ENCODE measurements at places on chromosomes 4 and X.
A peak's percentile ranks its signal among the peaks of the same experiment; 100 is the strongest.

DNA sequence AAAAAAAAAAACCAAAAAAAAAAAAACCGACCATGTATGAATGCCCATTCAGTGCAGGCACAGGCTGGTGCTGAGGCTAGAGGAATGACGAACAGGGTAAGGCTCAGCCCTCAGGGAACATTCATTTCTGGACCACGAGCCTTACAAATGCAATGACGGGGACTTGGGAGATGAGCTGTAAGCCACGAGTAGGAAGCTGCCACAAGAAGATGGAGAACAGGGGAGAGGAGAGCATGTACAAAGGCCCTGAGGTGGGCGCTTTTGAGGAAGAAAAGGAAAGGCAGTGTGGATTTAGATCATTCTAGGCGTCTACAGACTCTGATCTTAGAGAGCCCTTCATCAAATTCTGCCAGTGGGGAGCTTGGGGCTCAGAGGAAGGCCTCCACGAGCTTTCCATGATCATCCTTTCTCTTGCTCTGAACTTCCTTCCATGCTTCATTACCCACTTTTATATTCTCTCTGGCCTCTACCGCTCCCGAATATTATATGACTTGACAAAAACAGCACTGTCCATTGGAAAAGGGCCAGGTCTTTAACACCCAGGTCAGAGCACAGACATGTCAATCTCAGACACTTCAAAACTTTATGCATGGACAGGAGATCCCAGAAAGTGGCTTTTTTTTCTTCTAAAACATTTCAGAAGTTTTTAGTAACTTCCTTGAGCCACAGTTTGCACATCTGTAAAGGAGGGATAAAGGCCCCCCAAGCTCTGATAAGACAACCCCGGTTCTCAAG is 3.3 kb upstream of the ZNF518B start:
- DNase-seq: no peak

DNA sequence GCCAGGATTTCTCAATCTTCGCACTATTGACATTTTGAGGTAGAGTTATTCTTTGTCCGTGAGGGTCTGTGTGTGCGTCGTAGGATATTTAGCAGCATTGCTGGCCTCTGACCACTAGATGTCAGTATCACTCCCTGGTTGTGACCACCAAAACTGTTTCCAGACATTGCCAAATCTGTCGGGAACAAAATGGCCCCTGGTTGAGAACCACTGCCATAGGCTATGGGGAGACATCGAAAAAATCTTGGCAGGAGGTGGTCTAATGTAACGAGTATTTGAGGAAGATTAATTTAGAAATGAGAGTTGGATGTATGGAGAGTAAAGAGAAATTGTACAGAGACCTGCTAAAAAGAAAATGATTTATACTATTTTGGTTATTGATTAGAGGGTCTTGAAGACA is 108.4 kb downstream of the DOCK11 start:
- peak; percentile 52 for DNase-seq

- DNase-seq: no peak
These were observed 77.9 kb upstream of the AADAT start for GRCh38 chr4:170167678-170168077.

GRCh38 chr4:31362756-31363155 is 642.6 kb downstream of the PCDH7 start:
- no peak for DNase-seq

- DNase-seq: no peak
These were observed 11.7 kb downstream of the XK start for GRCh38 chrX:37697169-37697760.

DNA sequence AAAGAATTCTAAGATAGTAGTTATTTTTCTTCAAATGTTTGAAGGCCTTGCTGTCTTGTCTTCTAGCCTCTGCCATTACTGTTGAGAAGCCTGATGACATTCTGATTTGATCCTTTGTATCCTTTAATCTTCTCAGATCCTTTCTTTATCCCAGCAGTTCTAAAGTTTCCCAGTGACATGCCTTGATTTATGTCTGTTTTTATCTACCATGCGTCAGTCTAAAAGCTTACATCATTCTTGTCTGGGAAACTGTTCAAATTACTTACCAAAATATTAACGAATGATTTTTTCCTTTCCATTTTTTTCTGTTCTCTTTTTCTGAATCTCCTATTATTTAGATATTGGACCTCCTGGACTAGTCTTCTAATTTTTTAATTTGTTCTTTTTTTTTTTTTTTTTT is 78.3 kb upstream of the HELT start:
- DNase-seq: no peak

DNA sequence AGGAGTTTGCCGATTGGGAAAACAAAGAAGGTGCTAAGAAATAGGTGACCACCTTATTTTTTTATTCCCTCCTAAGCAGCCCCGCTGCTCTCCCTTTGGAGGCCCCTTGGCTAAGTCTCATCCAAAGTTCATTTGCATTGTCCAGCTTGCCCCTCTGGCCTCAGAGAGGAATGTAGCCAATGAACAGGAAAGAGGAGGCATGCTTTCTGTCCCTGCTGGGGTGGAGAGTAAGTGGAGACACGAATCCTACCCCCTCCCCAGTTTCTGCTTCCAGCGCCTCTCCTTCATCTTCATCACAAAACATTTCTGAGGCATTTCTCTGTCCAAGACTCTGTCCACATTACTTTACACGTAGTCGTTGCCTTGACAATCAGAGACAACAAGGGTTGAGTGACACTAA is 38.7 kb downstream of the NLGN3 start:
- DNase-seq: no peak

DNA sequence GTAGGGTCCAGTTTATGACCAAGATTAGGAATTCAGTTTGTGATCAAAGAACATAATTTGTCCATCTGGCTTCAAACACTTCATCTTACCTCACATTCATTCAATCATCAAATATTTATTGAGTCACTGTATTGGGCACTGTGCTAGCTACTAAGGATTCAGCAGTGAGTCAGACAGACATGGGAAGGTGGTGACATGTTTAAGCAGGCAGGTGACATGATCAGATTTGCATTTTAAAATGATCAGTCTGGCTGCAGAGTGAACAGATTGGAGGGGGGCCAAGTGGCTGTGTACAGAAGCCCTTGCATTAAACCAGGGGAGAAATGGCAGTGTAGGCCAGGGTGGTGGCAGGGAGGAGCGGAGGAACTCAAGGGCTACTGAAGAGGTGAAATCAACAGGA is 25.1 kb upstream of the APLN start:
- no peak for DNase-seq

- DNase-seq: peak; percentile 66
These were observed 4.6 kb upstream of the KANTR start for GRCh38 chrX:53089224-53089842.

DNA sequence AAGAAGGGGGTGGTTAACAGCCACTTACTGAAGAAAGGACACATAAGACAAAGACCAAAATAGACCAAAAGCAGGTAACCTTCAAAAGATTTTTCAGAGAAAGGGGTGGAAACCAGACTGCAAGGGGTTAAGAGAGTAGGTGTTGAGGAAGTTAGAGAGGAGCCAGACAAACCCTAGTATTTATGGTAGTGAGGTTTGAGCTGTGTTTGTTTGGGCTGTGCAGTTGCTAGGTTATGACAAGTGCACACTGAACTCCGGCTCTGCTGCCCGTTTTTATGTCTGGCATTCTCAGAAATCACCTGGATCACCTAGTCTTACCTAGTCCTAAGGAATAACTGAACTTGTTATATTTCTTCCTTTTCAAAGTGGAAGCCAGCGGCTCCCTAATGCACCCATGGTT is 22.9 kb upstream of the G3BP2 start:
- DNase-seq: no peak

DNA sequence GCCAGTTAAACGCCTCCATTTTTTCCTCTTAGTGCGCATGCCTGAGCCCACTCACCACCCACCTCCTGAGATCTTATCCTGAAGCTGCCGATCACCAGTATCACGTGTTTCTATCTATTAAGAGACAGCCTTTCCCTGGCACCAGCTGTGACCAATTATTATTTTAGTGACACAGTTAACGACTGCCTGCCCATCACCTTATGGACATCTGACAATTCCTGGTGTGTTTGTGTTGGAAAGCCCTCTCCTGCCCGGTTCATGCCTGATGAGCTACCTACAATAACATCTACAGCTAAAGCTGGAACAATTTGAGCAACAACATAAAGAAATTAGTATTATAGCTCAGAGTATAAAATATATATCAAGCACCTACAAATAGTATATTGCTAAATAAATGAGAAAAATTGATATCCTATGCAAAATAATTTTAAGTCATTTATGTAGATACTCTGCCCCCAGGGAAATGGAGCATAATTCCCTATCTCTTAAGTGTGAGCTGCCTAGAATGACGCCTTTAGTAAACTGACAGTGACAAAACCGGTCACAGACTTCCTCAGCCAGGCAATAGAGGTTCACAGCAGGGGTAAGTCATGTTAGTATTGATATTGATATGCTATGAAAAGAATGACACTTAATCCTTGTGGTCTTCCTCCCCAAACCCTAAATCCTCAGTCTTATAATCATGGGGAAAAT is 862.2 kb downstream of the TRAM1L1 start:
- no peak for DNase-seq

- DNase-seq: no peak
These were observed 144.2 kb downstream of the EDA start for GRCh38 chrX:69759921-69760625.

DNA sequence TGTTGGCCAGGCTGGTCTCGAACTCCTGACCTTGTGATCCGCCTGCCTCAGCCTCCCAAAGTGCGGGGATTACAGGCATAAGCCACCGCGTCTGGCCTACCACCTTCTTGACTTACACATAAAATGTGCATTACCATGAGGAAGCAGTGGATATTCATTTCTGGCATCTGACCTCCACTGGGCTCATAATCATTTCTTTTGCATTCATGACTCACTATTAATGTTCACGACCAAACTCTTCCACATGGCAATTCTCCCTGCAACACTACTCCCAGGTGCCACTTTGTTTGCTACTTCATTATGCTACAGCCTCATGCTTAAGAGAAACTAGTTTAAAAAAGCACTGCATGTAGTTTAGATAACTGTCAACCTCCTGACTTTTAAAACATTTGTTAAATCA is 22.7 kb downstream of the RASGEF1B start:
- no peak for DNase-seq

DNA sequence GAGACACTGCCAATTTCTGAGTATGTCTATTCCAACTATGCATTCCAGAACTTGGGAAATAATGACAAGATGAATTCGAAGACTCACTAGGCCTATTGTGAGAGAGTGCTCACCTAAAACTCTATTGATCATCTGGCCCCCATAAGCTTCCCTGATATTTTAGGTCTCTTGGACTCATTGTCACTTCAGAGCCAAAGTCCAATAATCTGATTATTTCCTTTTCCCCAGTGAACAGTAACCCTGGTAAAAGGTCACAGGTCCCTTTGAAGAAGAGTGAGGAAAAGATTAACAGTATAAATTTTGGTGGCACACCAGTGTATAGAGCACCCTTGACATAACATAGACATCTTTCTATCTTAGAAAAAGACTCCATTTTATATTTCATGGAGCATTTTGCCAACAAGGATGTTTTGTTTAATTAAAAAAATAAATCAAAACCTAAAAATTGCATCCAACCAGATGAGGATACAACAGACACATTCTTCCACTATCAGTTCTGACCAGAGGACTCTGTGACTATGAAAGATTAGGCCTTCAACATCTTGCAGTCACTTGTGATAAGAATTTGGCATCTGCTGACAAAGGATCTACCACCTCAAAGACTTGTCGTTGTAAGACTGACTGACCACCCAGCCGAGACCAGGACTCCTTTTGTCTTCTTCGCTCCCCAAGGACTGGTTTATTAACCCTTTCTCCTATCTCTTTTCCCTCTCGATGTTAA is 191.9 kb downstream of the MAB21L2 start:
- no peak for DNase-seq

DNA sequence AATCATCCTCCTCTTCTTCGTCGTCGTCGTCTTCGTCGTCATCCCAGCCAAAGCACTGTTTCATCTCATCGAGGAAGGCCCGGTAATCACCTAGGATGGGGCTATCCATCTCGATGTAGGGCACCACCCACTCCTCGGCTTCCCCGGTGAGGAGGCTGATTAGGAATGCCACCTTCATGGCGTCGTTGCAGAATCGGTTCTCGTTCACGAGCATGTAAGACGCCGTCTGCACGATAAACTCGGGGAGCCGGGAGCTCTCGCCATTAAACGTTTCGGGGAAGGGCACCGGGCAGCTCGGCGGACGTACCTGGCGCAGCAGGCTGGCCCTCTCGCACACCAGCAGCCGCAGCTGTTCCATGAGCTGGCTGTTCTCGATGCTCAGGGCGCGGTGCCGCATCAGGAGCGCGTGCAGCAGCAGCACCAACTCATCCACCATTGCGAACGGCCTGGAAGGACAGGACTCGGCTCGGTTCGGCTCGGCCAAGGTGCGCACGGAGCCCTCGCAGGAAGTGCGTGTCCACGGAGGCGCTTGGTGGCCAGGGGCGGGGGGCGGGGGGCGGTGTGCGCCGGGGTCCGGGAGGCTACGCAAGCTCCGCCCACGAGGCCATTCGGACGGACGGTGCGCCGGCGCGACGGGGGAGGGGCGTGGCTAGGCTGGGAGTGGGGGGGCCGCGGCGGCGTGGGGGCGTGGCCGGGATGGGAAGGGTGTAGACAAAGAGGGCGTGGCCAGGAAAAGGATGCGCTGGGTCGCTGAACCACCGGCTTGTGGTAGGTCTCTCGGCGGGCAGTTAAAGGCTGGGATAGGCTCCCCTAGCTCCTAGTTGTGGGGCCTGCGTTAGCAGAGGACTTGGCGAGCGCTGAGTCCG is at the start of gene LDOC1:
Gene LDOC1, minus strand, starts transcription at position 544 of the 866 bp plus-strand sequence. Its CDS starts 108 bp downstream, at position 436.
- peak; percentile 62 for DNase-seq

DNA sequence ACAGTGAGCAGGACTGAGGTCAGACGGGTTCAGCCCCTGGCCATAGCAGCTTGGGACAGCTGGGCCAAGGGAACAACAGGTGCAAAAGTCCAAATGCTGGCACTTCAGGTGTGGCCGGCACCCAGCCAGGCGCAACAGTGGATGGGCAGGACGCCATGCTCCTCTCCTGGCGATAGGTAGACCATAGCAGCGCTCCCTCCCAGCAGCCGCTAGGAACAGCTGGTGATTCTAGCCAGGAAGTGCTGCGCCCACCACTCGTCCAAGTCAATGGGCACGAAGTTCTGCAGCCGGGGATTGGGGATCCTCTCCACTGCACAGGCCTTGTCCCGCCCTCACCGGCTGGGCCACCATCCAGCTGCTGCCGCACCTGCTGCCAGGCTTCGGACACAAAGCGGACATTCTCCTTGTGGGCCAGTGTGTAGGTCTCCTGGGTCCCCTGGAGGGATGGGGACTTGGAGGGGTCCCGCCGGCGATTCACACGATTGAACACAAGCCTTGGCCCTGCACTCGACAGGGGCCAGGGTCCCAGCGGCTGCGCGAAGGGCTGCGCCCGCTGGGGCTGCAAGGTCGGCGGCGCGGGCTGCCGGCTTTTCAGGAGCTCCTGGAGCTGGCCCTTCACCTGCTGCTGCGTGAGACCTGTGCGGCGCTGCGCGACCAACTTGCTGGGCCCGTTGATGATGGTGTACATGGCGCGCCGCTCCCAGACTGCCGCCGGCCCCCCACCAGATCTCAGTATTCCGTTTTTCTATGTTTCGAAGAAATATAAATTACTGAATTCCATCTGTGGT is 227.5 kb upstream of the STK26 start:
- no peak for DNase-seq

DNA sequence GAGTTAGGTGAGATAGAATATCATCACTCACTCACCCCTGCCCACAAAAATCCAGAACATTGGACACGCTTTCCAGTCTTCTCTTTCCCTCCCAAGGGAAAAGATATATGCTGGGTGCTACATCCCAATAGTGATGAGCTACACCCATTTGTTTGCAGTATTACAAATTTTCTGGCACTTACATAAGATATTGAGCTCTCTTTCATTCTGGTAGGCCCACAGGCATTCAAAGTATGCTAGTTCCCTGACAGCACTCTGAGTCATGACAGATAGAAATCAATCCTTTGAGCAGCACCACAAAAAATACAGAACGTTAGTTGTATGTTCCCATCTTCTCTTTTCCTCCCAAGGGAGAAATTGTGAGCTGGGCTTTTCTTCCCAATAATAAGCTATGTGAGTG is 477.6 kb upstream of the GRID2 start:
- DNase-seq: peak; percentile 43

Measured in RPMI7951 (cell line).